AG20443 (cell line): ENCODE measurements at places on chromosomes 7 and 10.

- no peak for DNase-seq
Observed at GRCh38 chr7:151387161-151388006, 22.5 kb downstream of the WDR86 start.

DNA sequence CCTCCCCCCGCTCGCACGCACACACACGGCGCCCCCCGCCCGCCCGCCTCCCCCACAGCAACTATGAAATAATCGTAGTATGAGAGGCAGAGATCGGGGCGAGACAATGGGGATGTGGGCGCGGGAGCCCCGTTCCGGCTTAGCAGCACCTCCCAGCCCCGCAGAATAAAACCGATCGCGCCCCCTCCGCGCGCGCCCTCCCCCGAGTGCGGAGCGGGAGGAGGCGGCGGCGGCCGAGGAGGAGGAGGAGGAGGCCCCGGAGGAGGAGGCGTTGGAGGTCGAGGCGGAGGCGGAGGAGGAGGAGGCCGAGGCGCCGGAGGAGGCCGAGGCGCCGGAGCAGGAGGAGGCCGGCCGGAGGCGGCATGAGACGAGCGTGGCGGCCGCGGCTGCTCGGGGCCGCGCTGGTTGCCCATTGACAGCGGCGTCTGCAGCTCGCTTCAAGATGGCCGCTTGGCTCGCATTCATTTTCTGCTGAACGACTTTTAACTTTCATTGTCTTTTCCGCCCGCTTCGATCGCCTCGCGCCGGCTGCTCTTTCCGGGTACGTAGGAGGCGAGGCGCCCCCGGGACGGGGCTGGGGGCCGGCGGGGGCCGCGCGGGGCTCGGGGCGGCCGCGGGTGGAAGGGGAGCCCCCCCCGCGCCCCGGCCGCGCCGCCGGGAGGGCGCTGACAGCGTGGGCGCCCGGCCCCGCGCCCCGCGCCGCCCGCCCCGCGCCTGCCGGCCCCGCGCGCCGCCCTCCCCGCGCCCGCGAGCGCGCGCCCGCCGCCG lies 441 bp downstream of the BMI1 start:
- DNase-seq, result peak; percentile 77

- DNase-seq, result no peak
Observed at GRCh38 chr7:139948587-139949335, 114.0 kb downstream of the PARP12 start.

- DNase-seq, result no peak
Observed at GRCh38 chr7:67019562-67020390, 23.1 kb downstream of the TYW1 start.

DNA sequence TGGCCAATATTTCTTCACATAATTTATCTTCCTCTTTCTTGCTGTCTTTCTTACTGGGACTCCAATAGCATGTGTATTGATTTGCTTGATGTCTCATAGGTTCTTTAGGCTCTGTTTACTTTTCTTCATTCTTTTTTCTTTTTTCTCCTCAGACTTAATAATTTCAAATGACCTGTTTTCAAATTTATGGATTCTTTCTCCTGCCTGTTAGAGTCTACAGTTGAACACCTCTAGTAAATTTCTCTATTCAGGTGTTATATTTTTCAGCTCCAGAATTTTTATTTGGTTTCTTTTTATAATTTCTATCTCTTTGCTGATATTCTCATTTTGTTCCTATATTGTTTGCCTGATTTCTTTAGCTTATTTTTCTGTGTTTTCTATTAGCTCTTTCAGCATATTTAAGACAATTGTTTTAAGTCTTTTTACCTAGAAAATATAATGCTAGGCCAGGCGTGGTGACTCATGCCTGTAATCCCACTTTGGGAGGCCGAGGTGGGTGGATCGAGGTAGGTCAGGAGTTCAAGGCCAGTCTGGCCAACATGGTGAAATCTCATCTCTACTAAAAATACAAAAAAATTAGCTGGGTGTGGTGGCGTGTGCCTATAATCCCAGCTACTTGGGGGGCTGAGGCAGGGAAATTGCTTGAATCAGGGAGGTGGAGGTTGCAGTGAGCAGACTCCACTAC lies 61.9 kb upstream of the TNS3 start:
- DNase-seq, result no peak

- DNase-seq, result no peak
Observed at GRCh38 chr7:12025246-12025645, 185.8 kb upstream of the TMEM106B start.

DNA sequence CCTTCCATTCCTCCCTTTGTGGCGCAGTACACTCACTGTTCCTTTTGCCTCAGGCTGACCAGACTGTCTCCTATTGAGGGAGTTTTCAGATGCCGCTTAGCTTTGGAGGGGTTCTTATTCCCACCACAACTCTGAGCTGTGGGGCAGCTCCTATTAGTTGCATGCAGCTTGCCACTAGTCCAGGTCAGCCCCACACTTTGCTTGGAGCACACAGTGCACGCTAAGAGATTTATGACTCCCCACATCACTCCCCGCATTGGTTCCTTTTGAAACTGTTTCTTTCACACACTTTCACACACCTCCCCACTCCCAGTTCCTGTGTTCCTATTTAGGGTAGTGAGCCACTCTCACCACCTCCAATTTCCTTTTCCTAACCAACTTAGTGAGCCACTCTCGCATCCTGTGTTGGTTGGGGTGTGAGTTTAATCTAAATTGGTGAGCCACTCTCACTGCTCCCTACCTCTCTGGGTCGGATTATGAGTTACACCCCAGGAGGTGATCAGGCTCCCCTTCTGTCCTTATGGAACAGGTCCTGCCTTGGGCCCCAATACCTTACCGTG lies 10.4 kb upstream of the ZNF485 start:
- DNase-seq, result no peak

DNA sequence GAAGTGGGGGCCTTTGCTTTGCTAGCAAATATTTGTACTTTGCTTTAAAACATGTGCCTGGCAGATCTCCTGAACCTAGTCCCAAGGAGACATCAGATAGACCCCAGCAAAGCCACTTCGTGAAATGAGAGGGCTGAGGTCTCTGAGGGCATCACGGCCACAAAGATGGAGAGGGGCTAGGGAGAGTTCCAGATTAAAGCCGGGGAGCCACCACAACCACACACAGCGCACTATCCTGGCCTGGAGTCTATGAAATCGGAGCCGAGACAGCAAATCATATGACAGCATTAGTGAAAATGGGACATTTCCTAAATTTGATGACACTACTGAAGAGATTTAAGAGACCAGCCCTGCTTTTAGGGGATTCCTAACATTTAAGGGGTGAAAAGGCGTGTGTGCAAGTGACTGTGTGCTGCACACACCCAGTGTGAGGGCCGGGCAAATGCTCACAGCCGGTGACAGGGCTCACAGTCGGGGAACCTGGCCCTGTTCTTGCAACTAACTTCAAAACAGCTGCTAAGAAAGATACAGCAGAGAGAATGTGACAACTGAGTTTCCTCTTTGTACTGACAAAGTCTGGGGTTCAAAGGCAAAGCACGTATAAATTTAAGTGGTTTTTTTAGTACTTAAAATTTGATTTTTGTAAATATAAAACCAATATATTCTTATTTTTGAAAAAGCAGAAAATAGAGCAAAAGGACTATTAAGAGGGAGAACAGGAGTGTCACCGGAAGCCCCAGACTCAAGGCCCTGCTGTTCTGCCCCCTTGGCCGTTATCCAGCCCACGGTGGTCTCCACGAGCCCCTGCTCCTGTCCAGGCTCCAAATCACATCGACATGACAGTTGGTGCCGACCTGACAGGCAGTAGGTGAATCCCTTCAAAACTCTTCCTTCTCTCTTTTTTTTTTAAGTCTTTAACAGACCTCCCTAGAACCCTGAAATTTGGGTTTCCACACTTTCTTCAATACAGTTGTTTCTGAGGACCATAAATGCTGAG lies 49.5 kb downstream of the VIPR2 start:
- DNase-seq, result no peak

DNA sequence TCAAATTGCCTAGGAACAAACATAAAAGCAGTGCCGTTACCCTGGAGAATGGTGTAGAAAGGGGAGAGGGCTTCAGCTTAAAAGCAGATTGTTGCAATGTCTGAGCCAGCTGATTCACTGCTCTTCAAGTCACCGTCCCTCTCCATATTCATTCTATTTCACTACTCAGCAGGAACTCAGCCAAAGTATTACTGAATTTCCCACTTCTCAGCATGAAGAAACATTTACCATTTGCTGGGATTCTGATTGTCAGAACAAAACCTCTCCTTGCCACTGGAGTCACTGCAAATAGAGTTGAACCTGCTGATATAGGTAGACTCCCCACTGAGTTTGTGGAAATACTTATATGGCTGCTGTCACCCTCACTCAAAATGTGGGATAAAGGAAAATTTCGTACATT lies 71.7 kb downstream of the PPP1R17 start:
- DNase-seq, result no peak

DNA sequence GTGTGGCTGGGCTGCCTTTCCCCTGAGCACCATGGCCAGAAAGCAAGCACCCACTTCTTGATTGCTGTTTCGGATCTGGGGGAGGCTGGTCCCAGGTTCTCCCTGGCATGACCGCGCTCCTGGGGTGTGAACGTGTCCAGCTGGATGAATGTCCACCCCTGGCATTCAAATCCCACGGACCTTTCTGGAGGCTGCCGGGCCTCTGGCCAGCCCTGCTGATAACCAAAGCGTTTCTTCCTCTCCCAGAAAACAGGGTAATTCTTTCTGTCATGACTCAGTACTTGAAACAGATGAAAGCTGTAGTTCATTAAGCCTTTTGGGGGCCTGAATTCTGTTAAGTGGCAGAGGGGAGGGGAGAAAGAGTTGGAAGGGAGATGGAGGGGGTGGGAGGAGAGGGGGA lies 73.1 kb upstream of the SAMD8 start:
- DNase-seq, result peak; percentile 76

DNA sequence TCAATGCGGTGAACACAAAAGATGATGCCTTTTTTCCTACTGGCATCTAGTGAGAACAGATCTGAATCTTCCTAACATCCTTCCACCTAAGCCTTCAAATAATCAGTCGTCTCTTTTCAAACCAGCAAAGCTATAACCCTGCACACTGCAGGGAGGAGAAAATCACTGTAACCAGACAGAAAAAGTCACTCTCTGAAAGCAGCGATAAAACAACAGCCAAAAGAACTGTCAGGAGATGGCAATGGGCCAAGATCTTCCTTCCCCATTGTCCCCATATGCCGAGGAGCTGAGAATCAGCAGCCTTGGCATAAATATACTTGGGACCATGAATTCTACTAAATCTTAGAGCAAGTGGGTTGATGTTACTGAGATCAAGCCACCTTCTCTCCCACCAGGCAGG lies 13.1 kb downstream of the FZD9 start:
- DNase-seq, result no peak

GRCh38 chr10:59907537-59907917 lies 1.2 kb upstream of the CCDC6 start:
- DNase-seq, result no peak

DNA sequence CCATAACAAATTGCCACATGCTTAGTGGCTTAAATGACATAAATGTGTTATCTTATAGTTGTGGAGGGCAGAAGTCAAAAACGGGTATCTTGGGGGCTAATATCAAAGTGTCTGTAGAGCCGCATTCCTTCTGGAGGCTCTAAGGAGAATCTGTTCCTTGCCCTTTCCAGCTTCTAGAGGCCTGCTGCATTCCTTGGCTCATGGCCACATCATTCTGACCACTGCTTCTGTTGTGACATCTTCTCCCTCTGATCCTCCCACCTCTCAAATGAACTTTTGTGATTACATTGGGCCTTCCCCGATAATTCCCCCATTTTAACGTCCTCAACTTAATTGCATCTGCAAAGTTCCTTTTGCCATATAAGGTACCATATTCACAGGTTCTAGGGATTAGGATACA lies 76.1 kb downstream of the CYP26A1 start:
- no peak for DNase-seq

DNA sequence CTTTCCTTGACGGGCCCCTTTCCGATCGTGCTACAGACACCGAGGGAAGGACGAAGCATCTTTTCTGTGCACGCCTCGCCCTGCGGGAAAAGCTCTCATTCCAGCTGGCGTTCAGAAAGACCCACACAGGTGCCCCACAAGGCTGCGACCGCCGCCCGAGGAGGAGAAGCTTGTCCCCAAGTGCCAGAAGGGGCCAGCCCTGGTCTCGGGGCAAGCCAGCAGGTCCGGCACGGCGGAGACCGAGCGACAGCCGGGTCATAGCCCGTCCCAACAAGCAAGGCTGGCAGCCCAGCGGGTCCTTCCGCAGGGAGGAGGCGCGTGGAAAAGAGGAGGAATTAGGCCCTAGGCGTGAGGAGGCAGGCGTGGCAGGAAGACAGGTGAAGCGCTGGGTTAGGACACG lies 62.7 kb downstream of the TNRC18 start:
- DNase-seq, result no peak

DNA sequence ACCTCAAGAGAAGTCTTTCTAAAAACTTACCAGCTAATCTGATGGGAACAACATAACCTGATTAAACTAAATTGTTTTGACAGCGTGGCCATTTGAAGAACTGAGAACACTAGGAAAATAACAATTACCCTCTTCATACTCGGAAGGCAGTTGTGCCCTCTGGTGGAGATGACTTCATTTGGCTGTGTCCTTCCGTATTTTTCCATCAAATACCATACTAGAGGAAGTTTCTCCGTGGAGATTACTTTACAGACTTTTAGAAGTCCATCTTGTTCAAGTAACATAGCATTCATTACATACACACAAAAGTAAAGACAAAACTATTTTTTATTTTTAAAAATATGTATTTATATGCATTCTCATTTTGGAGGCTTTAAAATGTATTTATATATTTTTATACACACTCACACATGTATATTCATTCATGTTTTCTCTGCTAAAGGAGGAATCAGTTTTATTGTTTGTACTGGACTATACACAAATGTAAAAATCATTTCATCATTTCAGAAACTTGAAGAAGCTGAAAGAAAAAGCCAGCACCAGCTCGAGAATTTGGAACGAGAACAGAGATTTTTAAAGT lies 25.2 kb downstream of the SMNDC1 start:
- DNase-seq, result peak; percentile 64

DNA sequence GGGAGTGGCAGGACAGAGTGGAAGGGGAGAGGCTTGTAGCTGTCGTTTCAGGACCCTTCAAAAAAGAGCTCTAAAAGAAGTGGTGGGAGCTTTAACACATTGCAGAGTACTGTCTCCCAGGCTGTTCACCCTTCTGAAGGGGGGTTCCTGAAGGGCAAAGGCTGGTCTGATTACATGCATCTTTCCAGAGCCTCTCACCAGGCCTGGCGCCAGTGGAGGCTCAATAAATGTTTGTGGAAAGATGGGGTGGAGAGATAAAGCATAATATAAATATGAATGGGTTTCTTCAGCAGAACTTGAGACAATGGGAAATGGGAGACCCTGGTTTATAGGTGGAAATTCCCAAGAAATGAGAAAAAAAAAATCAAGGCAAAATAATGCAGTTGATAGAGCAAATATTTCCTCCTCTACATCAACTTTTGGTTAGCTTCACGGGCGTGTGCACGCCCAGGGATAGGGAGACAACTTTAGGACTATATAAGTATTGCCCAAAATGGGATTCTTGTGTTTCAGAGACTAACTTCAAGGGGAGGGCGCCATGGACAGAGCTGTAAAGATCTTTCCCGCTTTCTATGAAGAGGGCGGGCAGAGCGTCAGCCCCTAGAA lies 613 bp upstream of the BUB3 start:
- DNase-seq, result no peak

DNA sequence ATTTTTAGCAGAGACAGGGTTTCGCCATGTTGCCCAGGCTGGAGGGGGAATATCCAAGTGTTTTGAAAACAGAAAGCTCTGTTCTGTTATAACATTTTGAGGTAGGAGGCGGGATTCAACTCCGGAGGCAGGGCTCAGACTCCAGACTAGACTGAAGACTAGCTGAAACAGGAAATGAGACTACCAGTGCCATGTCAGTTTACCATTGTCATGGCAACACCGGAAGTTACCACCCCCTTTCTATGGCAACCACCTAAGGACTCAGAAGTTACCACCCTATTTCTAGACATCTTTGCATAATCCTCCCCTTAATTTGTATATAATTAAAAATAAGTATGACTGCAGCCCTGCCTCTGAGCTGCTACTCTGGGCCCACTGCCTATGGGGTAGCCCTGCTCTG lies 1069.1 kb upstream of the AUTS2 start:
- no peak for DNase-seq
